ENCODE measurements at places on chromosomes 3 and 15. TPM values are rescaled to one million over a fixed set of nuclear protein-coding genes. Genes with fewer than 3 reads are reported as not detected.

The ZNF770 gene
- total RNA-seq, result 130 TPM

- no peak for DNase-seq
These were observed 149.4 kb downstream of the VGLL4 start for GRCh38 chr3:11494131-11494916.

The DNAJA4 gene
- 10.3 TPM for total RNA-seq

- DNase-seq, result no peak
These were observed 513.0 kb upstream of the NAALADL2 start for GRCh38 chr3:174346141-174346540.

The DAPK2 gene
- 3.9 TPM for total RNA-seq

DNA sequence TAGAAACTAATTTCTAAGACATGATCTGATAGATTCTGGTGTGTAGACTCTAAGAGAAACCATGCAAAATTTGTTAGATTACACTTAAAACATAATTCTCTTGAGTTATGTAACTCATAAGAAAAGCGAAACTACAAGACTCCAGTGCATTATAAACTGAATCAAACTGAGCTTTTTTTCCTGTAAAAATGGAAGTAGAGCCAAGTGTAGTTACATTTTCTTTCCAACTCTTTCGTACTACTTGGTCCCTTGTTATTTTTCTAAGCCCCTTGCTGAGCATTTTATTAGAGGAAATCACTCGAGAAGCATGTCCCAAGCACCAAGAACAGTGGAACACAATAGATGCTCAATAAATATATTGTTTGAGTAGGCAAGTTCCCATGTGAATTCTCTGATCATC lies 130.2 kb downstream of the GADL1 start:
- DNase-seq, result no peak

The C15orf39 gene
- total RNA-seq, result 48.5 TPM

DNA sequence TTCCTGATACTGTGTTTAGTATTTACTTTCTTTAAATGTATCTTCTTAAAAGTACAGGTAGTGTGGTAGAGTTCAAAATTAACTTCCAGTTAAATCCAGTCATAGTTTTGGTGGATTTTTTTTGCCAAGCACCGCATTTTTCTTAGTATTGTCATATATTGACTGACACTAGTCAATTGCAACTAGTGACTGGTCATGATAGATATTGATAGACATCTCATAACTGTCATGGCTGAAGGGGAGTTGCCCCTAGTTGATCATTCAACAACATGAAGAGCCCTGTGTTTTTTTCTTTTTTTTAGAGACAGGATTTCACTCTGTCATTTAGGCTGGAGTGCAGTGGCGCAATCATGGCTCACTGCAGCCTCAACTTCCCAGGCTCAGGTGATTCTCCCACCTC lies 22.1 kb downstream of the RAB8B start:
- no peak for DNase-seq

GRCh38 chr15:82968066-82968465 lies 15.5 kb upstream of the HOMER2 start:
- no peak for DNase-seq

DNA sequence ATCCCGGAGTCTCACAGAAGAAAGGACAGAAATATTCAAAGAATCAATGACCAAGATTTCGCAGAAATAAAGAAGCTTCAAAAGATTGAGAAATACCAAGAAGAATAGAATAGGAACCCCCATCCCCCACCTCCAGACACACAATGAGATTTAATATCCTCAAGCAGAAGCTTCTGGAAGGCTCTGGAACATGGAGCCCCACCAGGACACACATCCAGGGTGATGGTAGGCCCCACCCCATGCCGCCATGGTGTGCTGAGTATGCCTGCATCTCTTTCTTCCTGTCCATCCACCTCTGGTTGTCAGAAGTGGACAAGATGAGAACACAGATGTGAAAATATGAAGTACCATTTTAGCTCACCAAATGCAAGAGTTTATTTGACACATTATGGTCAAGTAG lies 19.3 kb downstream of the PRR23E start:
- no peak for DNase-seq

The ATP6V1A gene
- 87.3 TPM for total RNA-seq

The ZNF385D gene
- 2.4 TPM for total RNA-seq

The NAA80 gene
- 16.7 TPM for total RNA-seq

- no peak for DNase-seq
These were observed 36.7 kb upstream of the ZNF710 start for GRCh38 chr15:89964232-89964954.

The C2CD4A gene
- total RNA-seq, result 0.19 TPM

GRCh38 chr3:56894881-56895431 lies 93.2 kb upstream of the ARHGEF3 start:
- no peak for DNase-seq

DNA sequence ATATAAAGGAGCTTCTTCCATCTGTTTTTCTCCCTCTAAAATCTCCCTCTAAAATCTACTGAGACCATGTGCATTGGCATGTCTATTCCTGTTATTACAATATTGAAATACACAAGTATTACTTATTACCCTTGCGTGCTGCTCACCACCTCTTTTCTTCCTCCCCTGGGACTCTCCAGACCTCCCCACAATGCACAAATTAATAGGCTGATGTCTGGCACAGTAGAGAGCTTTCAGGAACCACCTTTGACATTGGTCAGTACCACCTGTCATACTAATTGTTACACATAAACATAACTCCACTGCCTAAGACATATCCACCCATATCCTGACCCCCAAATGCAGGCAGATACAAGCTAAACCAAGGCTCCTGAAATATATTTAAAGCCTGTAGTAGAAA lies 722.6 kb downstream of the FHIT start:
- no peak for DNase-seq

- no peak for DNase-seq
These were observed 17.7 kb downstream of the SOX2 start for GRCh38 chr3:181729341-181729869.

The FAM81A gene
- 4.1 TPM for total RNA-seq

DNA sequence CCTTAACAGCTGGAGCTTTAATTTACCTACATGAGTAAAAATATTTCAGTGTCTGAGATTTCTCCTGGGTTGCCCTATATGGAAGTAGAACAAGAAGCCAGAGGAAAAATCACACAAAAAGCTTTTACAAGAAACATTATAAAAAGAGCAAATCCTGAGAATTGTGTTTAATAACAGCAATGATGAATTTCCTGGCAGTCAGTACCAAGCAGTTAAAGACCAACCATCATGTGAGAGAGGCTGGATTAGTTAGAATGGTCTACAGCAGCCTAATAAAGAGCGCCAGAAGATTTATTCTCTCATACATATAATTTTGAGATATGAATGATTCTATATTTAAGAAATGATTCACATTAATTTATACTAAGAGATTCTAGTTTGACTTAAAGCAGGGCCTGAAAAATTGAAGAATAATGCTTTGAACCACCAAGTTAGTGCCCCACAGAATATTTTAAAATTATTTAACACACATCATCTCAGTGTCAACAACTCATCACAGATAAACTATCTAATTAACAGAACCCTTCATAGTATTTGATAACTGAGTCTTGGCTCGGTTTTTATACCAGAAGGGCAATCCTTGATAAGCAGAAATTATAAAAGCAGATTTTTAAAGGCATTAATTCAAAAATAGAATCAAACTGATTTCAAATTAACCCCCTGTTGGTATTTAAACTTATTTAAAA lies 59.9 kb upstream of the DPH6 start:
- DNase-seq, result no peak

- DNase-seq, result no peak
These were observed 7.5 kb downstream of the KNSTRN start for GRCh38 chr15:40389824-40390595.

The CLDN16 gene
- total RNA-seq, result not detected

- no peak for DNase-seq
These were observed 300.6 kb downstream of the SATB1 start for GRCh38 chr3:18124501-18124900.

The PPP1R2 gene
- 32.9 TPM for total RNA-seq

The OR5K2 gene
- not detected for total RNA-seq

The CSPG4 gene
- total RNA-seq, result 3.6 TPM

DNA sequence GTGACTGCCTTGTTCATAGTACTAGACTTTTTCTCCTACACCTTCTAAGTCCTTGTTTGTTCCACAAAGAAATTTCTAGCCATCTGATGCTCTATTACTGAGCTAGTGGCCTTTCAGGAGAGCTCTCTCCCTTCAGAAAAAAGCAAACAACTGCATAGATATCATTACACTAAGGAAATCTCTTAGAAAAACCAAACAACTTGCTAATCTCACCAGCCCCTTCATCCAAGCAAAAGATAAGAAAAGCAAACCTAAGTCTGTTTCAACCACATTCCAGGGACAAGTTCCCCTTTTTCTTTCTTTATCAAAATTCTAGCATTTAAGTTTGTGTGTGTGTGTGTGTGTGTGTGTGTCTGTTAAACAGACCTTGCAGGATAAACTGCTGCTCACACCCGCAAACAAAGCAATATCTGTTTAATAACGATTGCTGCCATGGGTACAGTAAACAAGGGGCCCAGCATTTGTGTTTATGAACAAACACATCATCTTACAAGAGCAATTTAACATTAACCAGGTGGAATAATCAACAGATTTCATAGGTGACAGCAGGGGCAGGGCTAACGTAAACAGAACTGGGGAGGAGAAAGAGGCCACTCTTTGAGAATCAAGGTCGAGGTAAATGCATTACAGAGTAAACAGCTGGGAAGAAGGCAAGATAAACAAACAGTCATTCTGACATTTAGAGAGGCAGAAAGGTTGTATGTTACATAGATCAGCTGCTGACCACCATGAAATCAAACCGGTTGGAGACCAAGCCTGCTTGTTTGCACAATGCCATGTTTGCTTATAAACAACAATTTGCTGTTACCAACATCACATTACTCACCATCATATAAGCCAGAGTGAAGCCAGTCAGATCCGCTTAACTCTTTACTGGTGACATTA lies 375.1 kb downstream of the FOXP1 start:
- no peak for DNase-seq

DNA sequence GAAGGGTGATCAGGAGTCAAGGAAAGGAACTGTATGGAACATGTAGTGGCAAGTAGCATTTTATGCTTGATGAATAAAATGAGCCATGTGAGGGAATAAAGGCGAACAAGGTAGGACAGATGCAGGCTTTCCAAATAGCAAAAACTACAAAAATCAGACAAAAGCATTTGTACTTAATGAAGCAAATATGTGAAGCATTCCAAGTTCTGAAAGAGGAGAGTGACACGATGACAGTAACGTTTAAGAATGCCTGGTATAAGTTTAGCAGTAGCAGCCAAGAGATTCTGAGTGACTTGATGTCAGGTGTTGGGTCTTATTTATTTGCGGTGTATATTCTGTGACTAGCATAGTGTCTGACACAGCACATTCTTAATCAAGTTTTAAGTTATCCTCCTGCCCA lies 408.2 kb upstream of the RASGRP1 start:
- no peak for DNase-seq

The TUSC7 gene
- not detected for total RNA-seq

The GOLGA6B gene
- total RNA-seq, result not detected

DNA sequence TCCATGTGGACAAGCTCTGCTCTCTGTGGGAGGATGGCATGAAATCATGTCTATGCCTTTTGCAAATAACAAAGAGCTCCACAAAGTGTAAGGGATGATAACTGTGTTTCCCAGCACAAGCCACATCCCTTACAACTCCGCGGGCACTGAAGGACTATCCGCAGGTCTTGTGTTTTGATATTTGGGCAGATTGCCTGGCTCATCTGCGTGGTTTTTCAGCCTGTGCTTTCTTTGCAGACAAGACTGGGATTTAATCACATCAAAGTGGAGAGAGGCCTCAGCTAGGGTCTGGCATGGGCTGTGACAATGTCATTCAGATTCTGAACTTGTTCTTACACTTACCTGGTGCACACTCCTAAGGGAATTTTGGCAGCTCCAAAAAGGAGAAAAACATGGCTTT lies 30.2 kb upstream of the CA12 start:
- no peak for DNase-seq

DNA sequence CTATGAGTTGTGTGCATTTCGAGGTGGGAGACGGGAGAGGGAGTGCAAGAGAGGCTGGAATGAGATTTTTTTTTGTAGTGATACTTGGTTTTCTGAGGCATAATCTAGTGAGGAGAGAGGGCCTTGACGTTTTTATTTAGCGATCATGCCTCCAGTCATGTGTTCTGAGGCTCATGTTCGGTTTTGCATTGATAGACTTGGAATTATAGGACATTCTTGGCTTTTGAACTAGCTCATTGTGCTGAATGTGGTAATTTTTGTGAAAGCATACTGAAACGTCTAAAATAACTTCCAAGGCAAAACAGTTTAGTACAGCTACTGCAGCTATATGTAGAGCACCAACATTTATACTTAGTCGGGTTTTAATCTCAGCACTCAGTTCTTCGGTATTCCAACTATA lies 408.1 kb downstream of the CNTN4 start:
- no peak for DNase-seq

The GLDN gene
- 1.5 TPM for total RNA-seq

The CTXN2 gene
- total RNA-seq, result not detected

The TMEM108 gene
- 7.4 TPM for total RNA-seq

The IGSF11 gene
- 1.8 TPM for total RNA-seq

GRCh38 chr3:23760871-23761373 lies 44.8 kb upstream of the UBE2E1 start:
- peak; percentile 41 for DNase-seq

- DNase-seq, result no peak
These were observed 168.3 kb upstream of the TSC22D2 start for GRCh38 chr3:150239766-150240165.

DNA sequence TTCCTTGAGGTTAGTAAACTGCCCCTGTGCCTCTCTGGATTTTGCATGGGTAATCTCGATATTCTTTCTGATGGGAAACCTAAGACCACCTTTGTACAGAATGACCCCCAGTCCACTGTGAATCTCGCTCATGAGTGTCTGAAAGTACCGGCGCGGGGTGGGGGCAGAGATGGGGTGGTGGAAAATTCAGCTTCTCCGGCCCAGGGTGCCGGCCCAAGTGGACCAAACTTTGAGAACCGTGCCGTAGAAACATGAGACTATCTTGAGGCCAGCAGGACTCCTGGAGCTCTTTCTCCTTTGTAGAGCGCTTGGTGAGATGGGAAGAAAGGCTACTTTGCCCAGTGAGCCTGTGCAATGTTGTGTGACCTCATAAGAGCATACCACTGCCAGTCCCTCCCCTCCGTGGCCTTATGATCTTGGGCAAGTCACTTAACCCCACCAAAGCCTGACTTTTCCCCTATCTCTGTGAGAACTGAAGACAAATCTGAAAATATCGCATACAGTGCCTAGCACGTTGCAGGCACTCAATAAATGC lies 40.4 kb upstream of the VEPH1 start:
- DNase-seq, result no peak

GRCh38 chr3:23926736-23927135 lies 9.8 kb downstream of the RPL15 start:
- DNase-seq, result no peak

GRCh38 chr15:63500265-63501250 lies 3.8 kb upstream of the USP3 start:
- DNase-seq, result no peak

DNA sequence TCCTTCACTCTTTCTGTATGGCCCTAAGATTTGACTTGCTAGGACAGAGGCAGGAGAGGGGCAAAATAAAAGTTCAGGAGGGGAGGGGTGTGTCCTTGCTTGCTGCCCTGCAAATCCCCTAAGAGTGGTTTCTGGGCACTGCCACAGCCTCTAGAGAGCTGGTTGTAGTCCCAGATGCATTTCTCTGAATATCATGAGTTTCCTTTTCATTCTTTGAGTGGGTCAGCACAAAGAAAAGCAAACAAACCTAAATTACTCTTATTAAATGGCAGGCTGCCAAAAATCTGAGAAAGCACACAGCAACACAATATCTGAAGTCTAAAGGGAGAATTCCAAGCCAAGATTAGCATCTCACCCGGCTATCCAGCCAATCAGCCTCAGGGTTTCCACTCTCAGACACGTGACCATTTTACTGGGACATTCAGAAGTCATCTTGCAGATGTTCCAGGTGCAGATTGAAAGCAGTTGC lies 919.3 kb downstream of the TUSC7 start:
- DNase-seq, result no peak

The CHRFAM7A gene
- 2.5 TPM for total RNA-seq
